GM12891 (cell line): ENCODE measurements at places on chromosomes 3 and 15.

DNA sequence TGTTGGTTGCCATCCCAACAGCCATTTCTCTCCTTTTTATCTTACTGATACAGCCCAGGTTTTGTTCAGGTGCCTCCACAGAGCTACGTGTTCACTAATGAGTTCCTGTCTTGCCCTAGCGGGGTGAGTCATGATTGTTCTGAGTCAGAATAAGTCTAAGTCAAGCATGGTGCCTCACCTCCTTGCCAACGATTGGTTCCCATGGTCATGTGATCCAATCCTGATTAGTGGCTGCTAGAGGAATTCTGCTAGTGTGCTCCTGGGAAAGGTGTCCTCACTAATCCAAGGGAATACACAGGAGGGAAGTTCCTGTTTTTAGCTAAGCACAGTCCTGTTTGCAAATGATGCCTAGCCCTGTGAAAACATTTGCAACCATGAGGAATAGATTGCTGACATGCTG lies 99.8 kb downstream of the NSUN3 start:
- no peak for DNase-seq

GRCh38 chr15:58541410-58542087 lies 109.8 kb downstream of the LIPC start:
- DNase-seq = no peak

DNA sequence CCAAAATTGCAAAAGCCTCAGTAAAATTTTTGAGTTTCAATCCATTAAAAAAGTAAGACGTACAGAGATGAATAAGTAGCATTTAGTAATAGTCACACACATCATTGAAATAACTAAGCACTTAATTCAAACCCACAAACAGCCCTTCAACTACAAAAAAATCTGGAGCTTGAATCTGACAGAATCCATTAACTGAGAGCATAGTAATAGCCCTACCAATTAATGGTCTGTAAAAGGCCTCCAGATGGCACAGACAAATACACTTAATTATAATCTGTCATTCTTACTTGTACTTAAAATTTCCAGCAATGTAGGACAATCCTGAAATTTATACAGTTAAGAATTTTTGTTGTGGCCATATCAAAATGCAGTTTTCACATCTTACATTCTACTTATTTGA lies 246.9 kb downstream of the VGLL3 start:
- no peak for DNase-seq

DNA sequence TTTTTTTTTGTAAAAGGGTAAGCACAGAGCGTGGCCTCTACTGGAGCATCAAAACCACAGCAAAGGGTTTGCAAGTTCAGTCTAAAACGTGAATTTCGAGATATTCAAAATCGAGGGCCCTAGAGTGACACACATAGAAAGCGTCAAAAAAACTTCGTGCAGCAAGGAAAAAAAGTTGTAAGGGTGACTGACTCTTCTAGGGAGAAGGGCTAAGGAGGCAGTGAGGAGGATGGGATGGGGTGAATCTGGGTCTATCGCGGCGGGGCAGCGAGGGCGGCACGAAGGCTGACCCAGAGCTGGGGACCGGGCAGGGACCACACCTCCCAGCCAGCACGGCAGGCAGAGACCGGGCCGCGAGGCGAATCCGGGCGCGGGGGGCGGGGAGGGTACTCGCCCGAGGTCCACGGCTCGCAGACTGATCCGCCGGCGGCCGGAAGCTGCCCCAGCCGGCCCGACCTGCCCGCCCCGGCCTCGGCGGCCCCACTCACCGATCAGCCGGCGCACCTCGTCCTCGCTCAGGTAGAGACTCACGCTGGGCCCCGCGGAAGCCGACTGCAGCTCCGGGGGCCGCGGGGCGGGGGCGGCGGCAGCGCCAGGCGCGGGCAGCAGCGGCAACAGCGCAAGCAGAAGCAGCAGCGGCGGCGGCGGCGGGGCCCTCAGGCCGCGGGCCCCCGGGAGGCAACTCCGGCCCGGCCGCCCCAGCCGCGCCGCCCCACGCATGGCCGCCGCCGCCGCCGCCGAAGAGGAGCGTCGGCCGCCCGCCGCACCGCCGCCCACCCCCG lies 533 bp downstream of the RYK start:
- DNase-seq = peak; percentile 28

- DNase-seq = no peak
Measured at GRCh38 chr3:70067860-70068521, 68.5 kb downstream of the SAMMSON start.

GRCh38 chr3:178343433-178344038 lies 192.7 kb upstream of the KCNMB2 start:
- no peak for DNase-seq

GRCh38 chr3:129555616-129556357 lies 12.8 kb downstream of the H1-8 start:
- no peak for DNase-seq
